RWPE2 (cell line): ENCODE measurements at places on chromosomes 13 and 19.
A peak's percentile ranks its signal among the peaks of the same experiment; 100 is the strongest.

DNA sequence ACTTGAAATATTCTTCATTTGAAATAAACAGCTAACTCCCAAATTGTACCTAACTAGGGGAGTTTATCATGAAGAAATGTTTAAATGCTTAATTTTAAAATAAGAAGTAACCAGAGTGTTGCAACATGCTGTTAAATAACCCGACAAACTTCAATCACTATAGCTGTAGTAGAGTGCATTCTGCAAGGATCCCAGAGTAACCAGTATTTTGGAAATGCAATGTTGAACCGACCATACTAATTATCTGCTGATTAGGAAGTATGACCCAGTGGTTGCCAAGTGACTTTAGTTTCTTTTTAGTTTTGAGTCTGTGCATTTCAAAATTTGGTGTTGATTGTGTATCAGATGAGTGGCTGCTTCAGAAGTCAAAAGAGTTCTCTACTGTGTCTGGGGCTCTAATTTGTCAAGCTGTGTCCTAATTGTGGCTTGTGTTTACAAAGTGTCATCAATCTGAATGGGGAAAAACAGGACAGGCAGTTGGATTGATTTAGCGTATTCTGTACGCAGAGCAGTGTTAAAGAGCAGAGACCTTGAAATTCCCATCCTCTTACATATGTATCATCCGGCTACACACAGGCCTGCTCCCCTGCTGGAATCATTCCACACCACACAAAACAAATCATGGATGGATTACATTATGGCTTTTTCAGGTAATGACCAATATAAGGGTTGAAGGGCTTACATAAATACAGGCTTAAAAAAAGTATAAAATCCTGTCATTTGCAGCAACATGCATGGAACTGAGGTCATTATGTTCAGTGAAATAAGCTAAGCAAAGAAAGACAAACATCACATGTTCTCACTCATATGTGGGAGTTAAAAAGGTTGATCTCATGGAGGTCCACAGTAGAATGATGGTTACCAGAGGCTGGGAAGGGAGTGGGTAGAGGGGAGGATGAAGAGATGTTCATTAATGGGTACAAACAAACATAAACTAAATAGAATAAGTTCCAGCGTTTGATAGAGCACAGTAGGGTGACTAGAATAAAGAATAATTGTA lies 351.5 kb downstream of the KLF12 start:
- no peak for DNase-seq

DNA sequence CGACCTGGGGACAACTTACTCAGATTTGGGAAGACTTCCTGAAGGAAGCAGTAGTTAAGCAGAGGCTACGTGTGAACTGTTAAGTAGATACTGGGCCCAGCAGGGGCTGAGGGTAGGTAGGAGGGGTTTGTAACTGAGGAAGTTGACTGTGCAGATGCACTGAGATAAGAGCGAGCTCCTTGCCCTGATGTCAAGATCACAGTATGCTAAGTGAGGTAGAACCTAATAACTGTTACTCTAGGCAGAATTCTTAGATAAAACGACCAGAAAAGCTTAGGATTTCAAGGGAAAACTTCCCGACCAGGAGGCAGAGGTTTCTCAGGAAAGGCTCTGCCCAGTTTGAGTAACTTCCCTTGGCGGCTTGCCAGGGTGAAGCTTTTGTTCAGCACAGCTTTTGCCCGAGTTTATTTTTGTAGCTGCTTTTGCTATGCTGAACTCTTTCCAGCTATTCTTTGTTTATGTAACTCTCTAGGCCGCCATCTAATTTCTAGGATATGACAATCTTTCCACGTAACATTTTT lies 632.1 kb downstream of the DIAPH3 start:
- DNase-seq: peak; percentile 83

- DNase-seq: no peak
Measured at GRCh38 chr19:17236811-17237543, 8.7 kb downstream of the NR2F6 start.

DNA sequence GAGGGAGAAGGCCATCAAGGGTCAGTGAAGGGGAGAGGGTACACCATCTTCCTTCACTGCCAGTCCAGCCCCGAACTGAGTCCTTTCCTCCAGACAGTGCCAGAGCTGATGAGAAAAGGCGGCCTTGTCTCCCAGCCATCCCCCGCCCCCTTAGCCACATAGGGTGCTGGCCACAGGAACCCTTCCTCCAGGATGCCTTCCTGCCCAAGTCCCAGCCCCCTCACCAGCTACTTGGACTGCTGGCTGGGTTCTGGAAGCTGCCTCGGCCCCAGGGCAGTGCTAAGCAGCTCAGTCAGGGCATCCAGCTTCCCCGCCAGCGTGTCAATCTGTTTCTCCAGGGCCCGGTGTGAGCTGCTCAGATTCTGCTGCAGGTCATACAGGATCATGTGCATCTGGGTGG lies 12.6 kb upstream of the SMG9 start:
- DNase-seq: no peak

- DNase-seq: no peak
Measured at GRCh38 chr19:29810504-29810871, 1.3 kb upstream of the CCNE1 start.
